ENCODE measurements at places on chromosomes 11 and 22. TPM values are rescaled to one million over a fixed set of nuclear protein-coding genes. Genes with fewer than 3 reads are reported as not detected.

The CD248 gene
- total RNA-seq: 7.3 TPM

The GDPD4 gene
- total RNA-seq: not detected

DNA sequence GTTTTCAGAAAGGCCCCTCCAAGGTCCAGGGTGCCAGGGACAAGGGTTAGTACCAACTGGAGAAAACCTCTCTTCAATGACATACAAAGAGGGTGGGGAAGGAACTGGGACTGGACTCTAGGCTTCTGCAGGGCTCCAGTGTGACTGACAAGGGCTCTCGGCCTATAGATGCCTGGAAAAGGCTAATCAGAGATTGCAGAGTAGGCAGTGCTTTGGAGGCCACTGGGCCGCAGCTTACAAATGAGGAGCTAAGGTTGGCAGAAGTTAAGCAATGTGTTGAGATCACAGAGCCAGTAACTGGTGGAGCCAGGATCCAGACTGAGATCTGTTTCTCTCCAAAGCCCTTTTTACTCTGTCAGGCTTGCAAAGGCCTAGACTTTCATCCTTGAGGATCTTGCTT, 7.4 kb upstream of the DGKZ start:
- DNase-seq: no peak

DNA sequence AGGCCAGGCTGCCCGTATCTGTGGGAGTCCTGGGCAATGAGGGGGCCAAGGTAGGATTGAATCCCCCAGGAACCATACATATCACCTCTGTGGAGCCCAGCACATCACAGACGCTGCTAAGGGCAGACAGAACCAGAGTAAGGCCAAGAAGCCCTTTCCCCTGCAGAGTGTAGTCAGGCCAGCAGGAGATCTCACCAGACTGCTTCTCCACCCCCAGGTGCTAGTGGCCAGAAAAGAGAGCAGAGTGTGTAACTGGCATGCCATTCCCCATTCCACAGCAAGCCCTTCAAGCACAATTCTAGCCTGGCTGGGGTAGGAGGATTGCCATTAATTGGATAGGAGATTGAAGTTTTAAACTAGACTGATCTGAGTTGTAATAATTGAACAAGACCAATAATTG, 28.0 kb upstream of the FCHSD2 start:
- DNase-seq: no peak

GRCh38 chr11:32891657-32892354, 805 bp upstream of the QSER1 start:
- no peak for DNase-seq

DNA sequence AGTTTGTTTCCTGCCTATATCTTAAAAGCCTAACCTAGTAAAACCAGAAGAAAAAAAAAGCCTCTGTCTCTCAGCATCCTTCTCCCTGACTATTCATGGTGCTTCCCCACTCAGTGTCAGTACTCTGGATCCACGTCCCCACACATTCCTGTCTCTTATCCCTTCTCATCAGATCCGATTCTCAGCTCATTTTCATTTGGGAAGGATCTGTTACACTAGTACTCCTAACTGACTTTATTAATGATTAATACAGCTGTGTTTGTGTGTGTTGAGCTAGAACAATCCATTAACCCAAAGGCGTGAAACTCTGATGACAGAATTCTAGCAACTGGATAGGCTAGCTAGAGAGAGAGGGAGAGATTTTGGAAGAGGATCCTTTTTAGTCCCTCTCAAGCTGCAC, 1.5 kb downstream of the PRRG4 start:
- DNase-seq: no peak

DNA sequence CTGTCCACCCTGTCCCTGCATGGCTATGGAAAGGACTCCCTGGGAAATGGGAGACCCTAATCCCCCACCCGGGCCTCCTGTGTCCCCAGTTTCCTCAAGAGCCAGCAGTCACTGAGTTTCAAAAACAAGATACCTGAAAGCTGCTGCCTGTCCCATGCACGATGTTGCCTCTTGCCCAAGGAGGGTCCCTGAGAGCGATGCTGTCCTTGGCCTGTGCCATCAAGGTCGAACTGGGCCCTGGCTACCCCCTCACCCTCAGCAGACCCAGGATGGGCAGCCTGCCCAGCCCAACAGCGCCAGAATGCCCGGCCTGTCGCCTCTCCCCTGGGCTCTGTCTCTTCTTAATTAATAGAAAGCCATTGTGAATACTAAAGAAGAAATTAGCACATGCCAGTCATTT, 104.5 kb upstream of the LMO1 start:
- no peak for DNase-seq

GRCh38 chr22:26597480-26597879, 7.5 kb upstream of the TPST2 start:
- no peak for DNase-seq

The MMP10 gene
- 0.18 TPM for total RNA-seq

The YPEL1 gene
- total RNA-seq: 2.9 TPM

DNA sequence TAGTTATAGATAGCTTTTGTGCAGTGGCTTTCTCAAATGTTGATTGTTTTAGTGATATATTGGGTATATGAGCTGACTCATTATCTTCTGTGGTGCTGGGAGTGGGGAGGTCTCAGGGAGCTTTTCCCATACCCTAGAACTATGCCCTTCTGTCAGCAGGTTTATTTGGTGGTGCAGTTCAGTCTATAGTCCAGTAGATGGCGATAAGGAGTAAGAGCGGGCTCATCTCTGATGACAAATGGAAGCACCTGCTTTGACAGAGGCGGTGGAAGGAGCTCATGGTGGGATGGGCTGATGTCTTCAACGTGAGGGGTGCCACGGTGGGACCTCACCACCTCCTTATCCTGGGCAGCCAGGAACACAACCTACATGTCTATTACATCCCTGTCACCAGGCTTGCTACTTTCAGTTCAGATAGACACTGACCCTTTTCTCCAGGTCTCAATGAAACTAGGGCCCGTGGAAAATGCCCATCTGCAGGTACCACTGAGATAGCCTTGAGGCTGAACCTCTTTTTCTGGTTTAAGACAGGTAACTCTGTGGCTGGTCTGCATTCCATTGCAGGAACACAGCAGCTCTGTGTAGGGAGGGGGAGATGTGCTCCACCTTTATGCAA, 13.0 kb upstream of the OR6A2 start:
- DNase-seq: peak; percentile 6

Data from prostate gland (tissue), 2 donors.